ENCODE measurements at places on chromosomes 3 and 15.
A peak's percentile ranks its signal among the peaks of the same experiment; 100 is the strongest.

DNA sequence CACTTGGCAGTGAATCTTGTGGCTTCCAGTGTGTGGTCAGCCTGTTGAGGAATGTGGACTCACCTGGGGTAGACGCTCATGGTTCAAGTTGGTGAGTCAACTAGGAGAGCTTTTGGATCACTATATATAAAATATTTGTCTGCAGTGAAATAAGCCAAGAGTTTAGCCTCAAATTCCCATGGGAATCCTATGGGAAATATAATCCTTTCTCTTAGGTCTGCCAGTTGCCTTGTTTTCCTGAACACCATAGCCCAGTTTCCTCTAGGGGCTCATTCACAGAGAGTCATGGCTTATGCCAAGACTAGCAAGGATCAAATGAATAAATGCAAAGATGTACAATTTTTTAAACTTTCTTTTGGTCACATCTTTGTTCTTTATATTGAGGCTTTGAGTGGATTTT lies 100.1 kb upstream of the NPHP3 start:
- DNase-seq, result no peak

- no peak for DNase-seq
Observed at GRCh38 chr15:27244047-27244446, 273.1 kb downstream of the GABRG3 start.

GRCh38 chr3:31979001-31979697 lies 1.9 kb downstream of the OSBPL10 start:
- no peak for DNase-seq

DNA sequence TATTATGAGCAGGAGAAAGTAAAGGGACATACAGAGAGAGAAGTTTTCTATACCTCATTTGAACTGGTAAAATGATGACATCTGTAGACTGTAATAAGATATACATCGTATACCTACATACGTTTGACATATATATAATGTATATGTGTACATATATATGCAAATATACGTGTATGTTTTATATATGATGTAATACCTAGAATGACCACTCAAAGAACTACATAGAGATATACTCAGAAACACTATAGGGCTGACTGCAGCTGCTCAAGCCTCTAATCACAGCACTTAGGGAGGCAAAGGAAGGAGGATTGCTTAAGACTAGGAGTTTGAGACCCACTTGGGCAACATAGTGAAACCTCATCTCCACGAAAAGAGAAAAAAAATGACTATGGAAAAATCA lies 48.5 kb upstream of the MCTP2 start:
- no peak for DNase-seq

DNA sequence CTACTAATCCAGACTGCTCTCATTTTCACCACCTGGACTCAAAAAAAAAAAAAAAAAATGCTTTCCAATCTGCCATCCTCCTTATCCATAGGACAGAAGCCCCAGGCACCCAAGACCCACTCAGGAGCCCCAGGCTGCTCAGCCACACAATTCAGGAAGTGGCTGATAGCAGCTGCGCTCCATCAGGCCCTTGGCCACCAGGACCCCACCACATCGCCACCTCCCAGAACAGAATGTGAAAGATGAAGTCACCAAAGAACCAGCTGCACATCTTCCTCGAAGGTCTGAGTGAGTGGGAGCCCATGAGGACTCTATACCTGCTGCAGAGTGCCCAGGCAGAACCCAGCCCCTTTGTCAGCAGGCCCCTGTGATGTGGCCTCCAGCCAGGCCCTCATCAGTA lies 19.5 kb downstream of the POC1A start:
- DNase-seq, result no peak

GRCh38 chr3:153246806-153247205 lies 84.8 kb downstream of the RAP2B start:
- no peak for DNase-seq

DNA sequence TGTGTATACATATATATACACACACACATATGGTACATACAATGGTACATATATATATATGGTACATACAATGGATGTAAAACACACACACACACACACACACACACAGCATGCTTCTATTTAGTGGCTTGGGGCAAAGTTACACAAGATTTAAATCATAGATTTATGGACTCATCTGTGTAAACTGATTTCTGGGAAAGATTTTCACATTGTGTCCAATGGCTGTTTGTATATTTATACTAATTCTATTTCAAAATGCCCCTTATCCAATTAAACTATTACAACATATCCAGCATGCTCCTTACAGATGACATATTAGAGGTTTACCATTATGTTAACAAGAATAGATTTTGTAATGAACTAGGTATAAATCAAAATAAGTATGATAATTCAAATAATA lies 94.9 kb downstream of the ANO10 start:
- no peak for DNase-seq

- no peak for DNase-seq
Observed at GRCh38 chr3:31770822-31771326, 210.2 kb downstream of the OSBPL10 start.

DNA sequence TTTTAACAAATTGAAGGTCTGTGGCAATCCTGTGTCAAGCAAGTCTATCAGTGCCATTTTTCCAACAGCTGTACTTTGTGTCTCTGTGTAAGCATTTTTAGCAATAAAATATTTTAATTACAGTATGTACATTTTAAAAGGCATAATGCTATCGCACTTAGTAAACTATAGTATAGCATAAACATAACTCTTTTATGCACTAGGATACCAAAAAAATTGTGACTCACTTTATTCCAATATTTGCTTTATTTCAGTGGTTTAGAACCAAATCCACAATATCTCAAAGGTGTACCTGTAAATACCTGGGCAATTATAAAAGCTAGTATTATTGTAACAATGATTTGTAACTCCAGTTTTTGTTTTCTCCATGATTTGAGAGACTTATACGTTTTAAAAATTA lies 46.5 kb downstream of the FRMD5 start:
- no peak for DNase-seq

GRCh38 chr3:124634210-124635168 lies 95.8 kb upstream of the UMPS start:
- no peak for DNase-seq

- peak; percentile 71 for DNase-seq
Observed at GRCh38 chr3:40191850-40192448, 117.6 kb upstream of the EIF1B start.

GRCh38 chr15:73578026-73578425 lies 55.2 kb downstream of the NPTN start:
- DNase-seq, result no peak

DNA sequence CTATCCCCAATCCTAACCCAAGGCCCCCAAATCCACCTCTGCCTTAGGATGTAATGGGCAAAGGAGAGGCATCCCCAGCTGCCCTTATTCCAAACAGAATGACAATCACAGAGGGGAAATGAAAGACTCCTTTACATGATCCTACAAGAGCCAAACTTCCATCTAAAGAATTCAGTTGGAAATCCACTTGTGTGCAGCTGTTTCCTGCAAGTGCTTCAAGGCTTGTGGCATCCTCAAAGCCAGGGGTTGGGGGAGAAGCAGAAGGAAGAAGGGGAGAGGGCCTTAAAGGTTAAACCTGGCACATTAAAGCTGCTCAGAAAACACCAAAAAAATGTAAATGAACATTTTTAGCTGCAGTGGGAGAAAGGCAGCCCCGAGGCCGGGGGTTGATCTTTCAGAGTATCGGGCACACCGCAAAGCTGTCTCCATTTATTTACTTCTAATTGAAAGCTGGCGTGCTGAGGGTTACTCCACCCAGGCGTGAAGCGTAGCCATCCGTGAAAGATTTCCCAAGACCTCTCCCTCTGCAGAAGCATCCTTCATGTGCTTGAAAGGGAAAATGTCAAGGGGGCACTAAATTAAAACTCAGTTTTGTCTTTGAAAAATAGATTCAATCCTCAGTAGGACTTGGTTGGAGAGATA lies 217.8 kb downstream of the SHQ1 start:
- DNase-seq, result no peak

GRCh38 chr15:69293741-69294615 lies 4.7 kb upstream of the PAQR5 start:
- no peak for DNase-seq

- peak; percentile 7 for DNase-seq
Observed at GRCh38 chr3:31213869-31214486, 318.7 kb upstream of the STT3B start.

DNA sequence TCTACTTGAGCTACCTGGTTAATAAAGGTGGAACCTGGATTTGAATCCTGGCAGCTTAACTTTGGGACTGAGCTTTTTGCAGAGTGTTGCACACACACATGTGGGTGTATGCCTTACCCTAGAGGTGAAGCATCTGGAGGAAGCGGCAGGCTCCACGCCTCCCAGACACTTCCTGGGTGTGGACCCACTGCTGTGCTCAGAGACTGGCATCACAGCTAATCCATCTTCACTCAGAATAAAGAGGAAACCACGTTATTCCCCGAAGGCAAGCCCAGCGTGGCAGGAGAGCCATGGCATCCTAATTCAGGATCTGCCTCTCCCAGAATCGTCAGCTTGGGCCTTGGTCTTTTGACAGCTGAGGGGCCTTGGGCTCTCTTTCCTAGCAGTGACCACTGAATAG lies 25.5 kb downstream of the CCDC13 start:
- DNase-seq, result peak; percentile 12

DNA sequence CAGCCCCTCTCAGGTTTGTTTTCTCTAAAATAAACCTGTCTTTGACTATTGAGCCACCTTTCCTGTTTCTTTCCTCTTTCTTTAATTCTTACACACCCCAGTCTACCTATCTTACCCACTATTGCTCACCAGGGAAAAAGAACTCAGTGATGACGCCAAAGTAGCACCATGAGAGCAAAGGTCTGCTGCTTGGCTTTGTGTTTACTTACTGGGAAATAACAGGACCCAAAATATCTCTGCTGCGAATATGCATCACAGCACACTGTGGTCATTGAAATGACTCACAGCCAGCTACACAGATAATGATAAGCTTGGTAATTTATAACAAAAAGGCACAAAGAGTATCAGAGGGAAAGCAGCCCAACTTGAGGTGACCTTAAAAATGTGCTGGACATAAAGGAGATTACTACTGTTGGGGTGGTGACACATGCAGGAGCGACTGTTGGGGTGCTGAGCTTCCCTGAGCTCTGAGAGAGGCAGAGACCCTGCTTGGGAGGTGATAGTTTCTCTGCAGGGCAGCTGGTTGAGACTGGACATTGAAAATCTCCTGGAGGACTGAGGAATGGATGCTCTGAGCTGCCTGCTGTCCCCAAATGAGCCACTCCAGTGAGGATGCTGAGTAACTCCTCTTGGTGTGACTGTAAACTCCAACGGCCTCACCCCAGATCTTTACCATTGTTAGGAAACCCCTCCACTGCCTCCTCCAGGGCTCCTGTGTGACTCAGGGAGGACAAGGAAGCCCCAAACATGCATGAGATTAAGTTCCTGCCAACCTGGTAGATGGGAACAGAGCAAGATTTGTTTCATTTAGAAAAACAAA lies 14.5 kb downstream of the EFCAB12 start:
- DNase-seq, result no peak

GRCh38 chr3:3675801-3676200 lies 123.4 kb upstream of the LRRN1 start:
- DNase-seq, result no peak

DNA sequence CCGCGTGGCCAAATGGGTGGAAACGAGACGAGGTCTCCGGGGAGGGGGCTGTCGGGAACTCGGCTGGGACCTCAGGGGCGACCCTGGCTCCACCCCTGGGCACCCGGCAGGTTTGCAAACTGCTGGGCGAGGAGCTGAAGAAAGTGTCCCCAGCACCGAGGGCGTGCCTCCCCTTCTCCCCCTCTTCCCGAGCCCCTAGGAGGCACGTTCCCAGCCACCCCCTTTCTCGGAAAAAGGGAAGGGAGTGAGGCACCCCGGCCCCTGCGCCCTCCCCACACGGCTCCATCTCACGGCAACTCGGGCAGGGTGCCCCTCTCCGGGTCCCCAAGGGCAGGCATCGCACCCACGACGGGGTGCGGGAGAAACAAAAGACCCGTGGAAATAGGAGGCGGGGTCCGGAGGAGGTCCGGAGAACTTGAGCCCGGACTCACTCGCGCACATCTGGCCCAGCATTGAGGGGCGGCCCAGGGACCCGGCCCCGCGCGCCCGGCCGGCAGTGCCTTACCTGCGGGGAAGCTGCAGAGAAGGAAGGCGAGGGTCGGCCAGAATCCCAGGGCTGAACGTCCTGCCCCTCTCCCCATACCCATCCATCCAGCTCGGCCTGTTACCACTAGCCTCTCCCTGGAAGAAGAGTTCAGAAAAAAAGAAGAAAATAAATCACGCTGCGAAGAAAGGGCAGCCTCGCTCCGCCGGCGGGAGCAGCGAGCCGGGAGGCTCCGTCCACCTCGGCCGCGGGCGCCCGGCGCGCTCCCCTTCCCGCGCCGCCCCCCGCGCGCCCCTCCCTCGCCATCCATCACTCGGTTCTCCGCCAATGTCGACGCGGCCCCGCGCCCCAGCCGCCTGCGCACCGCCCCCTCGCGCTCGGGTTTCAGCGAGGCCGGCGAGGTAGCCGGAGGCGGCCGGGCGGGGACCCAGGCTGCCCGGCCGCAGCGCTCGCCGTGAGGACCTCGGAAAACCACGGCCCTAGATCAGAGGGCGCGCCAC lies 16.3 kb downstream of the RGMA start:
- no peak for DNase-seq

GRCh38 chr15:39704689-39705088 lies 78.0 kb downstream of the FSIP1 start:
- no peak for DNase-seq

DNA sequence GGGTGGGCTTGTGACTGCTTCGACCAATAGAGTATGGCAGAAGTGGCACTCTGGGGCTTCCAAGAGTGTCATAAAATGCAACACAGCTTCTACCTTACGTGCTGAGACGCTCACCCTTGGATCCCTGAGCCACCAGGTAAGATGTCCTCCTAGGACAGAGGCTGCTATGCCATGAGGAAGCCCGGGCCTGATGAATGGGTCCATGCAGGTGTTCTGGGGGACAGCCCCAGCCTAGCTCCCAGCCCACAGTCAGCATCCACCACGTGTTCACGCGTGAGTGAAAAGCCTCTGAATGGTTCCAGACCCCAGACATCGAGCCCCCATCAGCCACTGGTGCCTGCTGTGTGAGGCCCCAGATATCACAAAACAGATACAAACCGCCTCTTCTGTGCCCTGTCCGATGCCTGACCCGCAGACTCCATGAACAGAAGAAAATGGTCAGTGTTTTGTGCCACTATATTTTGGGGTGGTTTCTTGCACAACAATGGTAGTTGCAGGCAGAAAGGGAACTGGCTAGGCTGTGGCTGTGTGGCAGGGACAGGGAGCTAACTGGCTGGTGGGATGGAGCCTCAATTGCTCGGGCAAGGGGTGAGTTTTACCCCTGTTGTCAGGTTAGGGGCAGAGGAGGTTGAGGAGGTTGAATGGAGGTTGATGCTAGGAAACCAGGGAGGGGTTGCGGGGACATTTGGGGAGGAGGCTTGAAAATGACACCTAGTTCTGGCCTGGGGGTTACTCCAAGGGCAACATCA lies 92.2 kb downstream of the LINGO1 start:
- DNase-seq, result no peak

- no peak for DNase-seq
Observed at GRCh38 chr15:93362203-93362602, 273.2 kb upstream of the RGMA start.

DNA sequence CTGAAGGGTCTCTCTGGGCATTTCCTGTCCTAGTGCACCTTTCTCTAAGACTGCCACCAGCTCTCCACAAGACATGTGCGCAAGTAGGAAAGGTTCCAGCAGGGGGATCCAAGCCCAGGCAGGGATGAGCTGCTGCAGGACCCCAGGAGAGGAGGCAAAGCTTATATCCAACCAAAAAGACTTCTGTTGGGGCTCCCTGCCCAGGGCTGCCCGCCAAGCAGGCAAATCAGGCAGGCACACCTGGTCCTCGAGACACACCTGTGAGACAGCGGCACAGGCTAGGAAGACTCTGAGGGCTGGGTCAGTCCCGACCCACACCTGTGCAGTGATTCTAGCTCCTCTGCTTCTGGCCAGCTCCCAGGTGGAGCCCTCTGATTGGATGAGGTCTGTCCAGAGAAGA lies 80.6 kb downstream of the MYLK start:
- no peak for DNase-seq

- DNase-seq, result no peak
Observed at GRCh38 chr15:40918146-40918798, 10.9 kb upstream of the DLL4 start.

All from naive thymus-derived CD8-positive, alpha-beta T cell (primary cell).